BJ (cell line): ENCODE measurements at places on chromosomes 6 and 20. TPM values are rescaled to one million over a fixed set of nuclear protein-coding genes. Genes with fewer than 3 reads are reported as not detected.

DNA sequence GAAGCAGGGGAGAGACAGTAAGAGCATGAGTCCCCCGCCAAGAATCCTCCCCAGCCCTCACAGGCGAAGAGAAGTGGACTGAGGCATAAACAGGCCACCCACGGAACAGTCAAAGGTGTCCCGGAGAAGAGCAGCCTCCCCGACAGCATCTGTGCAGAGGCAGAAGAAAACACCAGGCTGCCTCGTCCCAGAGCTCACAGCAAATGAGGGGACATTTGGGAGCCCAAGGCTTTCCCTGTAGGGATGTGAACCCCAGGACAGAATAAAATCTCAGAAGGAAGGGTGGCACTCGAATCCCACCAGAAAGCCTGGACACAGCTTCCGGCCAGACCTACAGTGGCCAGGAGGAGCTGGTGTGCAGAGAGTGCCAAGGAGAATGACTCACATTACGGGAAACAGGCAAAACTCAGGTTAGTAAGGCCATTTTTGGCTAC is 90.4 kb downstream of the DLL1 start:
- DNase-seq: no peak

- no peak for DNase-seq
Measured at GRCh38 chr20:58294497-58295455, 14.7 kb upstream of the RAB22A start.

GRCh38 chr6:22056398-22056797 is 240.4 kb downstream of the PRL start:
- DNase-seq: no peak

GRCh38 chr20:17960927-17961586 is 7.5 kb downstream of the SNX5 start:
- DNase-seq: no peak

- no peak for DNase-seq
Measured at GRCh38 chr6:106561686-106562405, 67.5 kb downstream of the RTN4IP1 start.

DNA sequence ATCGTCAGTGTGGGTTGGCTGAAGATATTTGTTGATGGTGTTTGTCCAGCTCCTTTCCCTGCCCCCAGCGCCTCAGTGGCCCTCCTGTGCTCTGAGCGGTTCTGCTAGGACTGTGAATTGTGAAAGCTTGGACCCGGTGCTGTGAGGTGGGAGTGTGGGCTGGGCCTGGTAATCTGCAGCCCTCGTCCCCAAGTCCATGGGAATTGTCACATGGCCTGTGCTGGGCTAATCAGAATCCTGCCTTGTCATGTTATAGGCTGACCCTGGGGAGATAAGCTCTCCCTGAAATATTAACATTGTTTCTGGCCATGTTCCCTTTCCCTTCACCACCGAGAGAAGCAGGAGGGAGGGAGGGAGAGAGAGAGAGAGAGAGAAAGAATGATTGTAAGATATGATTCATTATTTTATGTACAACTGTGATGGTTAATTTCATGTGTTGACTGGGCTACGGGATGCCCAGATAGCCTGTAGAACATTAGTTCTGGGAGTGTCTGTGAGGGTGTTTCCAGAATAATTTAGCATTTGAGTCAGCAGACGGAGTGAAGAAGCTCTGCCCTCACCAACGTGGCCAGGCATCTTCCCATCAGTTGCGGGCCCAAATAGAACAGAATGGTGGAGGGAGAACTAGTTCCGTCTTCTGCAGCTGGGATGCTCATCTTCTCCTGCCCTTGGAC is 62.4 kb downstream of the TFAP2C start:
- no peak for DNase-seq

GRCh38 chr20:39290575-39290974 is 328.4 kb downstream of the DHX35 start:
- no peak for DNase-seq

GRCh38 chr6:158649289-158650143 is at the start of gene SYTL3:
Gene SYTL3, plus strand, starts transcription at chr6:158650054. Its CDS starts 13,215 bp downstream, at chr6:158663269.
- DNase-seq: no peak

Gene HTR1E
- polyA plus RNA-seq: not detected in 2 replicates

Gene MOG
- not detected in 2 replicates for polyA plus RNA-seq

Gene TFAP2D
- not detected in 2 replicates for polyA plus RNA-seq
